ENCODE measurements at places on chromosomes 12 and 14.

- DNase-seq, result no peak
Observed at GRCh38 chr14:30299915-30300314, 259.0 kb upstream of the G2E3 start.

- no peak for DNase-seq
Observed at GRCh38 chr14:69701291-69701690, 65.7 kb upstream of the SRSF5 start.

DNA sequence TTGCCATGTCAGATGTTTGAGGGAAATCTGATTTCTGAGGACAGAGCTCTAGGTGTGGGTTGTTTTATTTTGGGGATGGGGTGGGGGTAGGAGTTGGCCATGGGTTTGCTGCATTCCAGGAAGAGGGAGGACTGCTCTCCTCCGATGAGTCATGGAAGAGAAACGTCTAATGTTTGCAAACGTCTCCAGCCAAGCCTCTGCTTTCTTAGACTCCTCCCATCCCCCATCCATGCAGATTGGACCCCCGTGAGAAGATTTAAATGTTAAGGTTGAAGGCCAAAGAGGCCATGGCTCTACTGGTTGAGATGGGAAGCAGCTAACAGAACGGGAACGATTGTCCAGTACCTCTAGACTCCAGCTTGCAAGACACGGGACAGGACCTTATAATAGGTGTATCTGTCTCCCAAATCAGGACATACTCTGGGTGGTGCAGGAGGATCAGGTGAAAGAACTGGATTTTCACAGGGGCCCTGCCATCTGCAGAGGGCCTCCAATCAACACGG is 11.4 kb upstream of the ATP2A2 start:
- DNase-seq, result no peak

DNA sequence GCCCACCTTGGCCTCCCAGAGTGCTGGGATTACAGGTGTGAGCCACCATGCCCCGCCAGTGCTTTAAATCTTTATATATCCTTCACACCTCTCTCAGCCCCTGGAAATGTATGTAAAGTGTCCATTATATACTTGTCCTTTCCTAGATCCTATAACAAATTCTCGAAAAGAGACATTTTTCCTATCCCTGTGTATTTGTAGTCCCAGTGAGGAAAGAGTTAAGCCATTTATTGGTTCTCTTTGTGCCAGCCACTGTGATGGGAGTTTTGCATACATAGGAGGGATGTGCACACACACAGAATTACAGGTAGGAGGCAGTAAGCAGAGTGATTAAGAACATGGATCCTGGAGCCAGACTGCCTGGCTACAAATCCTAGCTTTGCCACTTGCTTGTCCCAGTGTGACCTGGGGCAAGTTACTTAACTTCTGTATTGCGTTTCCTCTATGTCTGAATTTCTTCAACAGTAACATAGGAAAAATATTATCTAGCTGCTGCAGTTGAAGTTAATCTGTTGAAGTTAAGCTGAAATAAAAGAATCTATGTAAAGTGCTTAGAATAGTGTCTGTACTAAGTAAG is 2.1 kb upstream of the RABGGTA start:
- no peak for DNase-seq

DNA sequence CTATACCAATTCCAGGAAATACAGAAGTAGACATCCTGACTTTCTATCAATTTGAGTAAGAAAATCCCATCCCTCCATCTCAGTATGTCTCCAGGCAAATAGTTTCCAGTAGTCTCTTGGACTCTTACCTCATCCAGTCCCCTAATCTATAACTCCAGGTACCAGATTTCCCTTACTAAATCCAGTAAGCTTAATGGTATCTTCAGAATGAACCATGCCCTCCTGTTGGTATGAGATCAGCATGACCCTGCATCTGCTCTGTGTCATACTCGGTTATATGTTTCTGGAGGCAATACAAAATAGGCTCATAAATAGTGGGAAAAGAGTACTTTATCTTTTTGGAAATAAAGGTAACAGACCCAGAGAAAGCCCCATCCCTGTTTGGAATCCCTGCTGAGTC is 18.4 kb downstream of the PIGH start:
- no peak for DNase-seq

GRCh38 chr14:56844406-56845002 is 34.2 kb upstream of the OTX2 start:
- no peak for DNase-seq

DNA sequence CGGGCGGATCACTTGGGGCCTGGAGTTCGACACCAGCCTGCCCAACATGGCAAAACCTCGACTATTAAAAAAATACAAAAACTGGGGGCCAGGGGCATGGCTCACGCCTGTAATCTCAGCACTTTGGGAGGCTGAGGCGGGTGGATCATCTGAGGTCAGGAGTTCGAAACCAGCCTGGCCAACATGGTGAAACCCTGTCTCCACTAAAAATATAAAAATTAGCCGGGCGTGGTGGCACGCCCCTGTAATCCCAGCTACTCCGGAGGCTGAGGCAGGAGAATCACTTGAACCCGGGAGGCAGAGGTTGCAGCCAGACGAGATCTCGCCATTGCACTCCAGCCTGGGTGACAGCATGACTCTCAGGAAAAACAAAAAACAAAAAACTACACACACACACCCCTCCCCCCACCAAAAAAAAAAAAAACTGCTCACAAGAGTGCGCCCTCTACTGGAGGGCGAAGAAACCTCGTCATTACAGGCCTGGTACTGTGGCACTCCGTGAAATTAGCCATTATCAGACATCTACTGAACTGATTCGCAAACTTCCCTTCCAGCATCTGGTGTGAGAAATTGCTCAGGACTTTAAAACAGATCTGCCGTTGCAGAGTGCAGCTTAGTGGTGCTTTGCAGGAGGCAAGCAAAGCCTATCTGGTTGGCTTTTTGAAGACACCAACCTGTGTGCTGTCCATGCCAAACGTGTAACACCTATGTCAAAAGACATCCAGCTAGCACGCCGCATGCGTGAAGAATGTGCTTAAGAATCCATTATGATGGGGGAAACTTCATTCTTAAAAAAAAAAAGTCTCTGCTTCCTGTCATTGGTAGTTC is 7.7 kb downstream of the PPP1R3E start:
- DNase-seq, result no peak

DNA sequence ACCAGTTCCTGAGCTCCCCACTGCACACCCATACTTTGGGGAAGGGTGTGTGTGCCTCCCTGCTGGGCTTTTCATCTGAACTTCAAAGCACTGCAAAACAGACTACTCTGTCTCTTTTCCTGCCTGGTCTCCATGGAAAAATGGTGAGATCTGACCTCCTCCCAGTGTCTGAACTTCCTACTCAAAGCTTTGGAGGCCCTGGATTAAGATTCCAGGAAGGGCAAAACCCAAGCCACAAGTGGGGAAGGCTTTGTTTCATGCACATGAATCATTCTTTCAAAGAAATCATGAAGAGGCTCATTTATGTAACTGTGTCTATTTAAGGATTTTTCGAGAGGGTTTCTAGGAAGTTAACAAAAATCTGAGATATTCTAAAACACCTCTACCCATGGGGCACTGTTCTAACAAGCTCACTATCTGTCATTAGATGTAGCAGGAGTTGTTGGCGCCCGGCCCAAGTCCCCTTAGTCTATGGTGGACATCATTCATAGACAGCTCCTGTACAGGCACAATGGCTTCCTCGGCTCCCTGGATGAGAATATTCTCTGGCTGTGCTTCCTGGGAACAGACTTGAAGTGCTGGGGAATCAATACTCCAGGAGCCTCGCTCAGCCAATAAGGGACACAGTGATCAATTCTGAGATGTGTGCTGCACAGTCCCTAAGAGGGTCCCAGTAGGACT is 224.0 kb downstream of the KTN1 start:
- DNase-seq, result no peak

DNA sequence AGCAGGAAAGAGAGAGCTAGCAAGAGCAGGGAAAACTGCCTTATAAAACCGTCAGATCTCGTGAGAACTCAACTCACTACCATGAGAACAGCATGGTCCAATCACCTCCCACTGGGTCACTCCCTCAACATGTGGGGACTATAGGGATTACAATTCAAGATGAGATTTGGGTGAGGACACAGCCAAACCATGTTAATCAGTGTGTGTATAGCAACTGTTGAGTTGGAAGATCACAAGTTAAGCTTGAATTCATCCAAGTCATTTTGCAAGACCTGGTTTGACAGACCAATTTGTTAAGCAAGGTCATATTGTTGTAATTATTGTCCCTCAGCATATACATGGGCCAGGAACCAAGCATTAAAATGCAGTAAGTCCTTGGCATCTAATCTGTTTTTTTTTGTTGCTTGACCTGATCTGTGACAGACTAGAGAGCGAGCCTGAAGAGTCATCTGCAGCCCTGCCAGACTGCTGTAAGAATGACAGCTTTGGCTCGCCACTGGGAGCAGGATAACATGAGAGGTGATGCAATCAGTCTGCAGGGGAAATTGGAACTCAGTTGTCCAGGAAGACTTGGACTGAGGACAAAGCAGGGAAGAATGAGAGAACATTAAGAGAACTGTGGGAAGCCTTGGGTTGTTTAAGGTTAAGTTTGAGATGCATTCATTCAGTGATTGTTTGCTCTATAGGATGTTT is 297.6 kb upstream of the SEL1L start:
- DNase-seq, result peak; percentile 69

- no peak for DNase-seq
Observed at GRCh38 chr14:33966276-33966675, 15.4 kb upstream of the EGLN3 start.

GRCh38 chr12:68279227-68280054 is 26.0 kb upstream of the IL22 start:
- no peak for DNase-seq

DNA sequence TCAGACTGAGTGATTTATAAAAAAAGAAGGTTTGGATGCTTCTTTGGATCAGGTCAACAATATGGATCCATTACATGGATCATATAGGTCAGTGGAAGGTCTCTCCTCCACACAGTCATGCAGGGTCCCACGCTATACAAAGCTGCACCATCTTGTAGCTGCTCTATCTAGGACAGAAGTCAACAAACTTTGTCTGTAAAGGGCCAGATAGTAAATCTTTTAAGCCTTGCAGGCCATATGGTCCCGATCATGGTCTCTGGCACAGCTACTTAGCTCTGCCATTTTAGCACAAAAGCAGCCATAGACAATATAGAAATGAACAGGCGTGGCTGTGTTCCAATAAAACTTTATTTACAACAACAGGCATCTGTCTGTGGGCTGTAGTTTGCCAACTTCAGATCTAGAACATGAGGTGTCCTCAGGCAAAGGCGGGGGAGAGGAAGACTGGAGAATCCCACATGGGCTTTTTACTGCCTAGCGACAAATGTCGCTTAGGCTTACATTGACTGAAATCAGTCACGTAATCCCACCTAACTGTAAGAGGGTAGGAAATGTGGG is 36.7 kb downstream of the TMEM233 start:
- no peak for DNase-seq

DNA sequence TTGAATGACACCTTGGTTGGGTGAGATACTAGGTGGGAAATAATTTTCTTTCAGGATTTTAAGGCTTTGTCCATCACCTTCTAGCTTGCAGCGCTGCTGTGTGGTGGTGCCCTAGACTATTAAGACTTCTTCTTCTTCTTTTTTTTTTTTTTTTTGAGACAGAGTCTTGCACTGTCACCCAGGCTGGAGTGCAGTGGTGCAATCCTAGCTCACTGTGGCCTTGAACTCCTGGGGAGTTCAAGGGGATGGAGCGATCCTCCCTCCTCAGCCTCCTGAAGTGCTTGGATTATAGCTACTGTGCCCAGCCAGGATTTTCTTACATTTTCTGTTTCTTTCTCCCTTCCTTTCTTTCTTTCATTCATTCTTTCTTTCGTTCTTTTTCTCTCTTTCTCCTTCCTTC is 10.3 kb upstream of the MTA1 start:
- DNase-seq, result no peak

DNA sequence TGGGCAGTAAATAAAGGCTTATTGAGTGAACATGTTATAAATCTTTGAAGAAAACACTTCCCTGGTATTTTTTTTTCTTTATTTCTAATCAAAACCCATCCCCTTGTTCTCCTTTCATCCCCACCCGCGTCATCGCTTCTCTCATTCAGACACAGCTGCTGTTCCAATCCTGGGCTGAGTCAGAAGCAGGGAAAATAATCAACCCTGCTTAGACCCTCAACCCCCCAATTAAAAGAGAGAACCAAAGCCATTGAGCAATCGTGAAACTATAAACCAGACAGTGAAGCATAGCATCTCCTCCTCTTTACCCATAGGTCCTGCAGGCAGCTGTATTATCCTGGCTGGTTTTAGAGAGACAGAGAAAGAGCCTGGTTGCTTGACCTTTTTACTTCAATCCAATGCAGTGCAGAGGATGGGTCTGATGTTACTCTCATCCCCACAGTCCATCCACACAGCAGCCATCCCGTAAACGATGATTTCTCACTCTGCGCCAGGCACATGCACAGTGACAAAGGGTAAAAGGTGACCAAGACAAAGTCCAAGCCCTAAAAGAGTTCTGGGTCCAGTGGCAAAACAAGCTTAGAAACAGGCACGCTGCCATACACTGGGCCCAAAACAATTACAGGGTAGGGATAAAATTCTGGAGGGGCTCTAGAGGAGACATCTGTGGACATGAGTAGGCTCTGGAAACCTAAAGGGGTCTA is 238.3 kb downstream of the GALC start:
- DNase-seq, result no peak

GRCh38 chr14:68182492-68182891 is 362.9 kb downstream of the RAD51B start:
- no peak for DNase-seq

DNA sequence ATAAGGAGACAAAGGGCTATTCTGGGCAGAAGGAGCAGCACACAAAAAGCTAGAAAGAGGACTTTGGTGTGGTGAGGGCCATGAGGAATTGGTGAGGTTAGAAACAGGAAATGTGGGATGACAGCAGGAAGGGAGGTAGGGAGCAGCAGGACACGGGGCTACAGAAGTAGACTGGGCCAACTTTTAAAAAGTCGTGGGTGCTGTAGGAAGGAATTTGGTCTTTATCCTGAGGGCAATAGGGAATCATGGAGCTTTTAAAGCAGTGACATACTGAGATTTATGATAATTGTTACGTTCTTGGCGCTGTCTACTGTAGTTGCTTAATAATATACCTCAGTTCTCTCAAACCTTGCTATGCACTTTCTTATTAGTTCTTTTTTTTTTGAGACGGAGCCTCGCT is 8.2 kb upstream of the CHURC1 start:
- DNase-seq, result no peak

GRCh38 chr12:49794021-49794420 is 34.2 kb downstream of the NCKAP5L start:
- DNase-seq, result no peak

GRCh38 chr14:34872822-34873588 is 2.2 kb downstream of the BAZ1A start:
- no peak for DNase-seq

- DNase-seq, result no peak
Observed at GRCh38 chr14:71574976-71575375, 357.3 kb upstream of the RGS6 start.

GRCh38 chr14:100785626-100786025 is 40.3 kb upstream of the MEG3 start:
- DNase-seq, result no peak
